ENCODE measurements at places on chromosomes 6 and 20. TPM values are rescaled to one million over a fixed set of nuclear protein-coding genes. Genes with fewer than 3 reads are reported as not detected.

The CBLN4 gene
- not detected for total RNA-seq

The CYP21A2 gene
- 1.3 TPM for total RNA-seq

The NFATC2 gene
- 11.4 TPM for total RNA-seq

The GFOD1 gene
- total RNA-seq: 17.4 TPM

The TP53RK gene
- total RNA-seq: 9.6 TPM

The DEFB112 gene
- total RNA-seq: not detected

The RNF144B gene
- 33.9 TPM for total RNA-seq

The PTPRK gene
- 209 TPM for total RNA-seq

The IPCEF1 gene
- 3.3 TPM for total RNA-seq

The LY6G6F gene
- total RNA-seq: not detected

The EYA2 gene
- total RNA-seq: 2.1 TPM

The CFAP61 gene
- 0.78 TPM for total RNA-seq

The SRSF12 gene
- 2.2 TPM for total RNA-seq

The EDN3 gene
- total RNA-seq: 7.7 TPM

The ZNF341 gene
- 5.8 TPM for total RNA-seq

The POPDC3 gene
- 0.26 TPM for total RNA-seq

The XKR7 gene
- not detected for total RNA-seq

The DNMT3B gene
- total RNA-seq: 2.0 TPM

The CDKN1A gene
- total RNA-seq: 71.2 TPM

The RIPOR3 gene
- 6.4 TPM for total RNA-seq

The PDYN gene
- not detected for total RNA-seq

The TBC1D32 gene
- total RNA-seq: 8.4 TPM

The CDH26 gene
- 3.3 TPM for total RNA-seq

The TMEM14B gene
- total RNA-seq: 72.5 TPM

The MLN gene
- total RNA-seq: not detected

The FITM2 gene
- 10.9 TPM for total RNA-seq

The TUBB2A gene
- total RNA-seq: 108 TPM

The C20orf141 gene
- total RNA-seq: not detected

The TAGAP gene
- 8.1 TPM for total RNA-seq

The CD109 gene
- total RNA-seq: 3.9 TPM

The ITPR3 gene
- 104 TPM for total RNA-seq

The MED23 gene
- 30.6 TPM for total RNA-seq

The BCAS1 gene
- total RNA-seq: 13.2 TPM
